DMS79 treated with DMSO at 0.1 percent for 48 hours (cell line): ENCODE measurements at places on chromosomes 11 and 22.

DNA sequence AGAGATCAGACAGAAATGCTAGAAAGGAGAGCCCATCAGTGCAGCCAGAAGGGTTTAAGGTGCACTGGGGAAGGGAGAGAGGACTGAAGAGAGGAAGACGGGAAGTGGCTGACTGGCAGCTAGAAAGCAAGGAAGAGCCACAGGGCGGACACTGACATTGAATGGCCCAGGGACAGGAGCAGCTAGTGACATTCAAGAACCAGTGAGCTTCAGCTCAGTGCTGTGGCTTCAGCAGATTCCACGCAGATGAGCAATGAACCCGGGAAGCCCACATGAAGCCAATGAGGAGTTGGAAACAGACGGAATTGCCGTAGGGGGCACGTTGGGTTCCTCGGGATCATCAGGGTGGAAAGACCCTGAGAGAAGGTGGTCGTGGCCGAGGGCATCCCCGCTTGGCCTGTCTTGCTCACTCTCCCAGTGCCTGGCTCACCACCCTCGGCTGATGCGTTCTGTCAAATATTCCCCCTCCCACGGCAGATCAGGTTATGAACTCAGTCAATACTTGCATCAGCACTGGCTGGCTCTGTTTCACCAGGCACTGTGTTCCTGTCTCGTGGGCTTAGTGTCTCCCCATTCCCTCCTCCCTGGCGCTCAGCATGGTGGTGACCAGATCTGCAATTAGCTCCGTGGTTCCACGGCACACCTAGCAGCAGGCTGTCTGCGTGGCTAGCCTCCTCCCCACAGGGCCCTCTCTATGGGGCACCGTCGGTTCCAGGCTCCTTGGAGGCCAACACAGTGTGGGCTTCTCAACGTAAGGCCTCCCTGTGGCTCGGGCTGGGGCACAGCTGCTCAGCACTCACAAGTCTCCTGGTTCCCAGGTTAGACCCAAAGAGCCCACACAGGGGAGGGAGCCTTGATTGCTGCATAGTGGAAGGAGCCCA lies 145.5 kb downstream of the TRIM29 start:
- no peak for DNase-seq

DNA sequence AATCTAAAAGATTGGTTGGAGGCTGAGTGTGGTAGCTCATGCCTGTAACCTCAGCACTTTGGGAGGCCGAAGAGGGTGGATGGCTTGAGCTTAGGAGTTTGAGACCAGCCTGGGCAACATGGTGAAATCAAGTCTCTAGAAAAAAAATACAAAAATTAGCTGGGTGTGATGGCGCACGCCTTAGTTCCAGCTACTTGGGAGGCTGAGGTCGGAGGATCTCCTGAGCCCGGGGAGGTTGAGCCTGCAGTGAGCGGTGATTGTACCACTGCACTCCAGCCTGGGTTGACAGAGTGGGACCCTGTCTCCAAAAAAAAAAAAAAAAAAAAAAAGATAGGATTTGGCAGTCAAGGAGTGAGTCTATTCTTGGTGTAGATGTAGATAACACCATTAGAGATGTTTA lies 10.6 kb downstream of the FOLR1 start:
- DNase-seq: no peak

DNA sequence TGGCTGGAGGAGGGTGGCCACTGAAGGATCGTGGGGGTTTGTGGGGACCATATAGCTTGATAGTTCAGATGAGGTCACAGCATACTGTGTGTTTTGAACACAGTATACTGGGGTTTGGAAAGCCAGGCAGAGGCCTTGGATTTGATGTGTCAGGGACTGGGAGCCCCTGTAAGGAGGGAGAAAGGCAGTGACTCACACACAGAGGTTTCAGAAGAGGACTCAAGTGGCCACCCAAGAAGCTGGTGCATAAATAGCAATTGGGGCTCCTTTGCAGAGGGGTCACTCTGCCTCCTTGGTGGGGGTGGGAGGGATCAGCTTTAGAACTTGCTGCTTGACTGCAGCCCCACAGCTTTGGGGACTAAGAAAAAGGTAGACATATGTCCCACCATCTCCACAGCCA lies 39.3 kb downstream of the SLC5A1 start:
- DNase-seq: no peak

GRCh38 chr22:43500792-43501785 lies 89.3 kb downstream of the MPPED1 start:
- DNase-seq: no peak

- DNase-seq: no peak
Observed at GRCh38 chr22:40627612-40628011, 8.9 kb downstream of the MRTFA start.

DNA sequence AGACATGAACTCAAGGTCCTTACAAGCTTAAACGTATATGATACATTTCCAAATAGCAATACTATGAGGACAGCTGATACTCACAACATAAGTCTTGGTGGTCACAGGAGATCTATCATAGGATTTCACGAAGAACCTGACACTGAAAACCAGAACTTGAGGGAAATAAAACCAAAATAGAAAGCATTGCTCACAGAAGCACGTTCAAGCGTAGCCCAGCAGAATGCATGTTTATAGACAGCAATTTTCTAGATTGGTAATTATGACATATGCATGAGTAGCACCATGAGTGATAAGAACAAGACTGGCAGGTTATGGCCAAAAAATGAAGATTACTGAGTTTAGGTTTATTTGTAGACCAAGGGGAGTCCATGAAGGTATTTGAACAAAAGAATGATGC lies 243.5 kb downstream of the ETS1 start:
- DNase-seq: peak; percentile 17

- no peak for DNase-seq
Observed at GRCh38 chr11:6442441-6442840, 1.7 kb upstream of the HPX start.

DNA sequence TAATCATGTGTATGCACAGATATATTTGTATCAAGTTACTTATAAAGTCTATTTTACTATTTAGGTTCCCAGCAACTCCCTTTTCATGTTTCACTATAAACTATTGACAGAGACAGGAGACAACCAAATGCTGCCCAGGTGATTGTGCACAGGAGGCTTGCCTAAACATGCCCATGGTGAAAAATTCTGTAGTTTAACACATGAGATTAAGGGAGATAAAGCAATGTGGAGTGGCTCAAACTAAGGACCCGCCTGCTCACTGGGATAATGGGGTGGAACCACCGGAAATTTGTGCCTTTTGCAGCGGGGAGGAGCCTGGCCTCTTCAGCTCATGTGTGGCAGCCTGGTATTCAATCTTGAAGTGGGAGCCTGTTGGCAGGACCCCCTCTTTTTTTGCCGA lies 459.5 kb upstream of the CNTN5 start:
- no peak for DNase-seq

DNA sequence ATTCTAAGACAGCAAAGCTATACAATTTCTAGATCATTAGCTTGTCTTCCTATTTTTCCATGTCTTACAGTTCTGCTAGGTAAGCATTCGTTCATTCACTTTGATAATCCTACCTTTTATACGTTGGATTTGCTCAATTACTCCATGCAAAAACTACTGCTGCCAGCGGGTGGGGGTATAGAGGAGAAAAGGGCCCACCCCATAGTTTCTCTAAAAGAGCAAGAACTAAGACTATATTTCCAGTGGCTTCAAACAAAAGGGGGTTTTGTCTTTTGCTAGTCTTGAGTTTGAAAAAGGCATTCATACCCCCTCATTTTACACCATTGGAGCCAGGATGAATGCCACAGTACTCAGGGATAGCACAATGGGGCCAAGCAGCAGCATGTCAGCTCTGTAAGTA lies 155.7 kb downstream of the WT1 start:
- DNase-seq: no peak

DNA sequence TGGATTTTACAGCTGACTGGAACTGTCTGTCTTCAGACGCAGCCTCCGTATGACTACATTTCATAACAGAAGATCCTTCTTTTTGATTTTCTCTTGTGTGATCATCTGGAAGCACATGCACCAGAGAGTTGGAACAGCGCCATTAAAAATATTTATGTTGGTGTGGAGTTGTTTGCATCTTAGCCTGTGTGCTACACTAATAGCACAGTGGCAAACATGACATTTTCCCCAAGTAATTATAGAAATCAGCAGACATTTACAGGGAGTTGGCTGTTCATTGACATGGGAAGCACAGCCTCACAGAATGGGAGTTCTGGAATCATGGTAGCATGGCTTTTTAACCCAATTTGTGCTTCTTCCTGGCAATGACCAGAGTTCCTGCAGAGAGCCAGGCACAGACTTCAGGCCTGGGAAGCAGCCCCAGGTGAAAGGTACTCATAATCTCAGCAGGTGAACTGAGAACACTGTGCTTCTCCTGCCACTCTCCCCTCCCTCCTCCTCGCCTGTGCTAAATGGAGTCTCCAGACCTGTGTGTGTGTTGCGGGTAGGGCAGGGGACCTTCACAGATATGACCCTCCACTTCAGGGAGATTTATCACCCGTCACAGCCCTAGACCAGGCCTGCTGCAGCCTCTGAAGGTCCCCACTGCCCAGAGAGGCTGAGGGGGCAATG lies 82.8 kb upstream of the PLET1 start:
- peak; percentile 30 for DNase-seq

- DNase-seq: peak; percentile 62
Observed at GRCh38 chr11:118198370-118198769, 21.9 kb upstream of the SCN2B start.

- no peak for DNase-seq
Observed at GRCh38 chr11:4167758-4168157, 73.2 kb downstream of the RRM1 start.

GRCh38 chr11:131246663-131247062 lies 123.8 kb upstream of the NTM start:
- DNase-seq: no peak

DNA sequence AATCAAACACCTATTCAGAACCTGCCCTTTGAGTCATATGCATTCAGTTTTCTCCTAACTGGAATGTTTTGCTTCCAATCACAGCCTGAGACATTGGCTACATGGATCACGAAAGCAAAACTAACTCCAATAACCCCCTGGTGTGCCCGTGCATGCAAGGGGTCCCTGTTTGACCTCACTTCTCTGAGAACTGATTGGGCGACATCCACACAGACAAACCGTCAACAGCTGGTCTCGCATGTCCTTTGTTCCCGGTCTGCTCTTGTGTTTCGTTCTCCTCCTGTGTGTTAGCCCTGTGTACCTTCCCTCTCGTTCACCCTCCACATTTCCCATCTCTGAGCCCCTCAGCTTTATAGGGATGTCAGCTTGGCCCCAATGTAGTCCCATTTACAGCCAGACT lies 67.2 kb upstream of the TTC12 start:
- no peak for DNase-seq

DNA sequence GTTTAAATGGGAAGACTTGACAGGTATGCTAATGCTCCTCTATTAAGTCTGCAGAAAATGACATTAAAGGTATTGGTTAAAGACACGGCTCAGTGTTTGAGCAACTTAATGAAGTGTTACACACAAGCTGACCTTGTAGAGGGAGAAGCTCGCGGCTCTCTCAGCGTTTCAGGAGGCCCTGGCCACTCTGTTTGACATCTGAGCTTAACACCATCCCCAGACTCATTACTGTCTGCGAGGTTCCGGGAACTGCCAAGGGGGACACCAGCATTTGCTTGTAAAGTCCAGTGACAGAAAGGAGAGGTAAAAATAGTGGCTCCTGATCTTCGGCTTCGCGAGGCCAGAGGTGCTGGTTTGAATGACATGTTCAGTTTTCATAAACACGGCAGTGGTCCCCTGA lies 540.7 kb upstream of the CADM1 start:
- no peak for DNase-seq

DNA sequence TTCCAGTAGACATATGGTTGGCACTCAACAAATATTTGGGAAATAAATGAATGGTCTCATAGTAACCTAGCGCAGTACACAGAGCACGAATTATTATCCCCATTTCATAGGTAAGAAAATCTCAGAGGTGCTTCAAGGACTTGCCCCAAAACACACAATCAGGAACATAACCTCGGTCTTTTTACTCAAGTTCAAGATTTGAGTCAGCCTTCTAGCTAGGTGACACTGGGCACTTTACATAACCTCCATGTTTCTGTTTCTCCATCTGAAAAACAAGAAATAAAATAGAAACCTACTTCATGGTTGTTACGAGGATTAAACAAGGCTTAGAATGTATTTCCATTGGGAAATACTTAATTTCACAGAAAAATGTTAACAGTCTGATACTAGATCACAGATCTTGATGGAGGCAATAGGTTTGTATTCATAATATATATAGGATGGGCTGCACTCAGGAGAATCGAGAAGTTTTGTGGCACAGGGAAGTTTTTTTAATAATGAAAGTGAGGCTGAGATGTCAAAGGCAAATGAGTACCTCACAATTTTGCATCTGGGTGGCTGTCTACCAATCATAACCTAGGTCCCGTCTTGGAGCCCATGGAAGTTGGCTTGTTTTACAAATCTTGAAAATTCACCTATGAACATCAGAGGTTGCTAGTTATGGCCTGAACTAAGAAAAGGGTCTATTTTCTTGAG lies 147.4 kb upstream of the ZC3H12C start:
- no peak for DNase-seq

DNA sequence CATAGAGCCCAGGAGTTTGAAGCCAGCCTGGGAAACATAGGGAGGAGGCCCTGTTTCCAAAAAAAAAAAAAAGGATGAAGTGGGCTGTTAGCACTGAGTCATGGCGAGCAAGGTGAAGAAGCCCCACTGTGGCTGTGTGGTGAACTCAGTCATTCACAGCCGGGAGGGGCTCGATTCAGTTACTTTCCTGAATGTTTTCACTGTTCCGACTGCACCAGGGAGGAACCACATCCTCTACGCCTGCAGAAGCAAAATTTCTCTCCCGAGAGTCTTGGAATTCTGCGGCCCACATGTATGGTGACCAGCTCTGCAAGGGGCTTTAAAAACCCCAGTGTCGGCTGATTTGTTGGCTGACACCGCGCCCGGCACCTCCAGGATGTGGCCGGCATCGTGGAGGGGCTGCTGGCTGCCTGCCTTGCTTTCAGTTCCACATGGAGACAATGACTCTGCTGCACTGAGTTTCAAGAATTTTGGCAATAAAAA lies 27.8 kb upstream of the GRAMD4 start:
- DNase-seq: no peak

DNA sequence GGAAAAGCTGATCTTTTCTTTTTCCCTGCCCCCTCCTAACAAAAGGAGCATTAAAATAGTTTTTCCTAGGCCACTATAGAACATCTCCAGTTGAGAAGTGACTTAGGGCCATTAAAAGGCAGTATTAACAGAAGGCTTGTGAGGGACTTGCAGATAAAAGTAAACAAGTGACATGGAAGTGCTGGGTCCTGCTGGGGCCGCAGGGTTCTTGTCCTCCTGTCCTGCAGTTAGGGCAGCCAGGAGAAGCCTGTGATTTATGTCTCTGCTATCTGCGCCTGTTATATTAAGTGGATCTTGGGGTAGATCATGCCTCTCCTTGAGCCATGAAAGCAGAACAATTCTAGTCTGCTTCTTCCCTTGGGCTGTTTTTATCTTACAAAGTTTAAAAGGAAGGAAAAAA lies 271.4 kb upstream of the C11orf87 start:
- no peak for DNase-seq
